ENCODE measurements at places on chromosomes 5 and 9.

DNA sequence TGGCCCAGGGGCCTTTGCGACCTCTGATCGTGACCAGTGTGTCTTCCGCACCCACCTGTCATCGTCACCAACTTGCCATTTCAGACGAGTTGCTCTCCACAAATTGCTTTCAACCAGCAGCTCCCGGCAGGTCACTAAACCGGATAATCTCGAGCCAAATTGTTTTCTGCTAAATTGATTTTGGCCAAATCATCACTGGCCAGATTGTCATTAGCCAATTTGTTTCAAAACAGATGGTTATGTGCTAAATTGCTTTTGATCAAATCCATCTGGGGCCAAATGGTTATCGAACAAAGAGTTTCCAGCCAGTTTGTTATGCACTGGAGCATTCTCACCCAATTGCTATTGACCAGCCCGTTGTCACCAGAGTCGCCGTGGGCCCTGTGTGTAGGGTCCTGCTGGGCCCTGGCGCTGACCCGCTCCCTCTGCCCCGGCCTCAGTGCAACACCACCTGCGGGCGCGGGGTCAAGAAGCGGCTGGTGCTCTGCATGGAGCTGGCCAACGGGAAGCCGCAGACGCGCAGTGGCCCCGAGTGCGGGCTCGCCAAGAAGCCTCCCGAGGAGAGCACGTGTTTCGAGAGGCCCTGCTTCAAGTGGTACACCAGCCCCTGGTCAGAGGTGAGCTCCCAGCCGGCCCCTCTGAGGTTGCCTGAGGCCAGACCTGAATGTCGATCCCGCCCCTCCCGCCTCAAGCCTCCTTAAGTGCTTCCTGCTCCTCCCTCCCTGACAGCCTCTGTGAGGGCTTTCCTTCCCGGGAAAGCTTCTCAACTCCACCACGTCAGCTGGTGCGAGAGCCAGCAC, 35.6 kb downstream of the ADAMTSL2 start:
- no peak for DNase-seq

- no peak for DNase-seq
These were observed 15.3 kb downstream of the TERT start for GRCh38 chr5:1279443-1280151.

GRCh38 chr9:133249337-133249736, 25.7 kb downstream of the ABO start:
- no peak for DNase-seq

DNA sequence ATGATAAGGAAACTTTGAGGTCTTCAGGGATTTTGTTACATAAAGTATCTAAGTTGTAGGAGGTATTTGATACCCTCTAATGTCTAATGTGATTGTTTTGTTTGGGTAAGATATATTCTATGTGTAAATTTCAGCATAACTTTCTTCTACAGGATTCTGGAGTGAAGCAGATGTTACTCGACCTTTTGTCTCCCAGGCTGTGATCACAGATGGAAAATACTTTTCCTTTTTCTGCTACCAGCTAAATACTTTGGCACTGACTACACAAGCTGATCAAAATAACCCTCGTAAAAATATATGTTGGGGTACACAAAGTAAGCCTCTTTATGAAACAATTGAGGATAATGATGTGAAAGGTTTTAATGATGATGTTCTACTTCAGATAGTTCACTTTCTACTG, 6.0 kb downstream of the MRPS30 start:
- no peak for DNase-seq

- no peak for DNase-seq
These were observed 63.0 kb downstream of the LPAR1 start for GRCh38 chr9:110975278-110975677.

DNA sequence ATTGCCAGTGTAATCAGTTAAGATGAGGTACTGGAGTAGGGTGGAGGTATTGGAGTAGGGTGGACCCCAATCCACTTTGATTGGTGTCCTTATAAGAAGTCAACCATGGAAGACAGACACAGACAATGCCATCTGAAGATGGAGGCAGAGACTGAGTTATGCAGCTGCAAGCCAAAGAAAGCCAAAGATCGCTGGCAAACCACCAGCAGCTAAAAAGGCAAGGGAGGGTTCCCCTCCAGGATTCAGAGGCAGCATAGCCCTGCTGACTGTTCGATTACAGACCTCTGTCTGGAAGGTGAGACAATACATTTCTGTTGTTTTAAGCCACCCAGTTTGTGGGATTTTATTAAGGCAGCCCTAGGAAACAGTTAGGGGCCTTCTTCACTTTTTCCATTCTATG, 30.5 kb upstream of the CKMT2 start:
- DNase-seq: no peak

- no peak for DNase-seq
These were observed 18.6 kb downstream of the TMEM252 start for GRCh38 chr9:68522131-68522530.

DNA sequence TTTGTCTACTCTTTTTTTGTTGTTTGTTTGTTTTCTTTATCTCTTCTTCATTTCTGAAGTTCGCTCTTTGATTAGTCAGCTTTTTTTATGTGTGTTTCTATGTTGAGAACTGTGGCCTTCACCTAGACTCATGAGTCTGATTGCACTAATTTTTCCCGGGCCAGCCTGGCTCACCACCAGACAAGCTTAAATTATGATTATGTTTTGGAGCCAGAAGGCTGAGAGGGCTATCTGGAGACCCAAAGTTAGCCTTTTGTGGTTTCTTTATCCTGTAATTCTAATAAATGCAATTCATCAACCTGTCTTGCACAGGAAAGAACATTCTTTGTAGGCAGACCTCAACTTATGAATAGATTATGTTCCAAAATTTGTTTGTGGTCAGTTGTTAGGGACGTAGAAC, 20.8 kb upstream of the ACTBL2 start:
- peak; percentile 84 for DNase-seq

- DNase-seq: peak; percentile 89
These were observed 57.3 kb downstream of the GADD45G start for GRCh38 chr9:89661956-89662717.

DNA sequence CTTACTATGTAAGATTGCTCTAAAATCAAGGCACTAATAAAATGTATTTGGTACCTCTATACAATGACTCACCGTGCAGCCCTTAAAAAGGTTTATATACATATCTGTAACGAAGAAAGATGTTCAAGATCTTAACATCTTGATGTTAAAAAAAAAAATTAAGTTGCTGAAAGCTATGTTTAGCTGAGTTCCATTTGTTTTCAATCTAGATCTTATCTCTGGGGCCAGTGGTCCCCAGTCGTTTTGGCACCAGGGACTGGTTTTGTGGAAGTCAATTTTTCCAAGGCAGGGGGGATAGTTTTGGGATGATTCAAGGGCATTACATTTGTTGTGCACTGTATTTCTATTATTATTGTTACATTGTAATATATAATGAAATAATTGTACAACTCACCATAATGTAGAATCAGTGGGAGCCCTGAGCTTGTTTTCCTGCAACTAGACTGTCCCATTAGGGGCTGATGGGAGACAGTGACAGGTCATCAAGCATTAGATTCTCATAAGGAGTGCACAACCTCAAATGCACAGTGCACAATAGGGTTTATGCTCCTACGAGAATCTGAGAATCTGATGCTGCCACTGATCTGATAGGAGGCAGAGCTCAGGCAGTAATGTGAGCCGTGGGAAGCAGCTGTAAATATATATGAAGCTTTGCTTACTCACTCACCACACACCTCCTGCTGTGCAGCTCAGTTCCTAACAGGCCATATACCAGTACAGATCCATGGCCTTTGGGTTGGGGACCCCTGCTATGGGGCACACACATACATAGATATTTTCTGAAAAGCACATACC, 27.6 kb upstream of the TSLP start:
- DNase-seq: peak; percentile 94

- no peak for DNase-seq
These were observed 27.1 kb upstream of the IFNA14 start for GRCh38 chr9:21266733-21267484.
